ENCODE measurements at places on chromosomes 4 and X. TPM values are rescaled to one million over a fixed set of nuclear protein-coding genes. Genes with fewer than 3 reads are reported as not detected.

Gene MAGEA10
- not detected for total RNA-seq

Gene REPS2
- total RNA-seq: 0.99 TPM

Gene AADAT
- total RNA-seq: 3.9 TPM

Gene GAGE13
- not detected for total RNA-seq

Gene FOXP3
- total RNA-seq: not detected

Gene AFAP1
- total RNA-seq: 36.1 TPM

Gene SHOX
- total RNA-seq: not detected

Gene TCEAL6
- total RNA-seq: not detected
